ENCODE measurements at places on chromosomes 2 and 18.

GRCh38 chr2:49224426-49225010 is 70.2 kb upstream of the FSHR start:
- DNase-seq = no peak

DNA sequence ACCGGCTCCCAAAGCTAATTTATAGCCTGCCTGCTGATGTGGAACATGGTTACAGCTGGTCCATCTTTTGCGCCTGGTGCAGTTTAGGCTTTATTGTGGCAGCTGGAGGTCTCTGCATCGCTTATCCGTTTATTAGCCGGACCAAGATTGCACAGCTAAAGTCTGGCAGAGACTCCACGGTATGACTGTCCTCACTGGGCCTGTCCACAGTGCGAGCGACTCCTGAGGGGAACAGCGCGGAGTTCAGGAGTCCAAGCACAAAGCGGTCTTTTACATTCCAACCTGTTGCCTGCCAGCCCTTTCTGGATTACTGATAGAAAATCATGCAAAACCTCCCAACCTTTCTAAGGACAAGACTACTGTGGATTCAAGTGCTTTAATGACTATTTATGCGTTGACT is 51.4 kb downstream of the TMEM178A start:
- DNase-seq = no peak

- no peak for DNase-seq
These were observed 9.9 kb downstream of the IER3IP1 start for GRCh38 chr18:47166294-47166693.

- no peak for DNase-seq
These were observed 48.4 kb downstream of the ZEB2 start for GRCh38 chr2:144471305-144472045.

DNA sequence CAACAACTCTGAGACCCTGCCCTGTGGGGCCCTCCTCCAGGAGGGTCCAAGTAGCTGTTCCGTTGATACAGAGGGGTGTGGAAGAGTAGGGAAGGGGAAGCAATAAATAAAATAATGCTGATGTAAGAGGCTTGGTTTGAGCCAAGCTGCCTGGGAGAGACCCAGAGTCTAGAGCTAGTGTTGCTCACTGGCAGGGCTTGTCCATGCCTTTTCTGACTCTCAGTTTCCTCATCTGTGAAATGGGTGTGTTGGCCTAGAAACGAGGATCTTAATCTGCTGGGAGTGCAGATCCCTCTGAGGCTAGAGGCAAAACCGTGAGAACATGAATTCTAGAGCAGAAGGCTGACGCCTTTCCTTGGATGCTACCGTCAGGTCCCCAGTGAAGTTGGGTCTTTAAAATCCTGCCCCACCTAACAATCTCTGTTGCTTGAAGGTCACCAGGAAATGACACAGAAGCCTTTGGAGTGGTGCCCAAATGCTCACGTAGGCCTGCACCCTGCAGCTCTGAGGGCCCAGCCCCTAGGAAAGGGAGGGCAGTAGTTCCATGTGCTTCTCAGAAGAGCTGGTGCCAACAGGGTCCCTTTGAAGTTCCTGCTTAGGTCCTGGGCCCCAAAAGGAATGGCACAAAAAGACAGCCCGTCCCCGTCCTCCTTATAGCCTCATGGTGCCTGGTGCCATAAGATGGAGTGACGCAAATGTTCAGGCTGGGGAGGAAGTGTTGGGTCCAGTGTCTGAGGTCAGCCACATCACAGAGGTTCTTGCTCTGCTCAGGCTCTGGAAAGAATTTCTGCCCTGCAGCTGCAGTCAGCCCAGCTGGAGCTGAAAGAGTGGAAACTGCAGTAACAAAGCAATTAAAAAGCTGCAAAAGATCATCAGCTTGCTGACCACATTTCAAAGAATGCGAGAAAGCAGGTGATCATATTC is 73.2 kb upstream of the SMAD2 start:
- DNase-seq = no peak

GRCh38 chr2:148590612-148591011 is 53.9 kb upstream of the EPC2 start:
- DNase-seq = no peak

DNA sequence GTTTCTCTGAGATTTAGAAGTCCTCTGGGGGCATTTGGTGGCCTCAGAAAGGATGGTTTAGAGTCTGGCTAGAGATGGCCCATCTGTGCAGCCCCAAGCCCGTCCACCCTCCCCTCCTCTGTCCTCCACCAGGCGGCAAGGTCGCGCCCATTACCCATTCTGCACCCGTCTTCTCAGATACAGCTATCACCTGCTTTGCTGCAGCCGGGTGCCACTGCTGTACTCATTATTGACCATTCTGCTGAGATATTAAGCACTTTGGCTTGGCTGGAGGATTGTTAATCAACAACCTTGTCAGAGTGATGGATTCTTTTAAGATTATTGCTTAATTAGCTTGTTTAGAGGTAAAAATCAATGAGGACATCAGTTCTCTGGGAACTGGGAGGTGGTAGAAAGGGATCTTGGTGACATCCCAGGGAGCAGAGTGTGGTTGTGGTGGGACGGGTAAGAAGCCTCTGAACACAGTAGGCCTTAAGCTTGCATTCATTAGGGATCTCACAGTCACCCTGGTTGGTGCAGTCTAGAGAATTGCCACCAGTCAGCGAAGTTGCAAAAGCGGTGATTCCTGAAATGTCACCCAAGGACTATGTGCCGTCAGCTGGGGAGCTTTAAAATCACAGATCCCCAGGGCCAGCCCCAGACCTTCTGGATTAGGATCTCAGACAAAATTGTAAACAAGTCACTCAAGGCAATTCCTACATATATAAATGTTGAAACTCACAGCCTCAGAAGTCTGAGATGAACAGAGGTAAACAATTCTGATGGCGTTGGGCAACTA is 90.9 kb downstream of the CAPN13 start:
- no peak for DNase-seq

DNA sequence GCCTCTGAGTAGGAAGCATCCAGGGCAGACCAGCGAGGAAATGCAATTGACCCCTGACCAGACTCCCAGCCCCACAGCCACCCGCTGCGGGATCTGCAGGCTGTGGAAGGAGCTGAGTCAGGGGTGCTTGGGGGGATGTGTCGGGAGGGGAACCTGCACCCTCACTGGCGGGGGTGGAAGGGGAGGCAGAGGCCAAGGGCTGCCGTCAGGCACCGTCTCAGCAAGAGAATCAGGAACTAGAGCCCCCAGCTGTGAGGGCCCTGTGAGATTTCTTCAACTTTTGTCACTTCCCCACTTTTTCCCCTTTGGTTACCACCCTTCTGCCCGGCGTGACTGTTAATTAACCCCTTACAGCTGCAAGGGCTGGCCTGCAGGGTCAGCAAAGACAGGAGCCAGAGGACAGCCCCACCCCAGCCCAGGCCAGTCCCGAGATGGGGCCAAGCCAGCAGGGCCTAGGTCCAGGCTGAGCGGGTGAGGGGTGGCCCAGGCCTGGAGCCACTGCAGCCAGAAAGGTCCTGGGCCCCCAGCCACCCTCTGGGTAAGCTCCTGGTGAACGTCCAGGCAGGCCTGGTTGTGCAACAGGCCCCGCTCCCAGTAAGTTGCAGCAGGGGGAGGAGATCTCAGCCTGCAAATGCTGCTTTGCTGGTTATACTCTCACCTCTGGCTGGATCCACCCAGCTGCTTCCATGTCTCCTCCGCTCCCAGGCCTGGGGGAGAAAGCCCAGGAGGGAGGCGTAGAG is 147.0 kb upstream of the ID2 start:
- no peak for DNase-seq

GRCh38 chr18:6784046-6784445 is 54.5 kb downstream of the ARHGAP28 start:
- no peak for DNase-seq

DNA sequence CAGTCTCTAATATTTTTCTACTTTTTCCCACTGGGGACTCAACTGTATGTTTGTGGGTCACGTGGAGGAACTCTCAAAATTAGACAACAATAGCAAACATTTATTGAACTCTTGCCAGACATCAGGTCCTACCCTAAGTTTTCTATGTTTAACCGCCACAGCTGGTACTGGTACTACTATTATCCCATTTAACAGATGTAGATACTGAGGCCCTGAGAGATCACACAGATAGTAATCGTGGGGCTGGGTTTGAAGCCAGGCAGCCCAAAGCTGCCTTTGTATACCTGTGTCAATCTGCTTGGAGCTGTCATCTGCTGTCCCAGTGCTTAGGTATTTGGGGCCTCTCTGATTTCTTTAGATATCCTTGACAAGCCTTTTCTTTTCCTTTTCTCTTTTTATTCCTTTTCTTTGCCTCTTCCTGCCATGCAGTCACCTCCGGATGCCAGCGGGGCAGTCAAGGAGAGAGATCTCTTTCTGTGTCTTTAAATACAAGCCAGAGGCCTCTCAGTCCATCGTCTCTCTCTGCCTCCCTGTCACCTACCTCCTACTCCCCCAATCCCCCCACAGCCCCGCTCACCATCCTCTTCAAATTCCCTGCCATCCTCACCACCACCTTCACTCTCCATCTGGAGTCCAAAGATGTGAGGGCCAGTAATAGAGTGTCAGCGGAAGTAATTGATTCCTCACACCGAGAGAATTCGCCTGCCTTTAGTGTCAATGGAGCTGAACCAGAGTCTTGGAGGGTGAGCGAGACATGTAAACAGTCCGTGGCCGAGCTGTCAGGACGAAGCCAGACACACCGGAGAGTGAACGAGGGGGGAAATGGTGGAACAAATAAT is 23.4 kb downstream of the NRP2 start:
- no peak for DNase-seq

GRCh38 chr2:231245249-231246094 is 47.0 kb downstream of the ARMC9 start:
- DNase-seq = no peak

All from stimulated activated CD4-positive, alpha-beta T cell treated with anti-CD3 and anti-CD28 coated beads, TNF-alpha, amount 100 ng/mL, for 1 hour (primary cell).